Umbilical cord (tissue), 2 donors: ENCODE measurements at places on chromosomes 12 and 14.
A peak's percentile ranks its signal among the peaks of the same experiment; 100 is the strongest.

- no peak for DNase-seq
Measured at GRCh38 chr12:3772380-3772779, 19.5 kb upstream of the CRACR2A start.

DNA sequence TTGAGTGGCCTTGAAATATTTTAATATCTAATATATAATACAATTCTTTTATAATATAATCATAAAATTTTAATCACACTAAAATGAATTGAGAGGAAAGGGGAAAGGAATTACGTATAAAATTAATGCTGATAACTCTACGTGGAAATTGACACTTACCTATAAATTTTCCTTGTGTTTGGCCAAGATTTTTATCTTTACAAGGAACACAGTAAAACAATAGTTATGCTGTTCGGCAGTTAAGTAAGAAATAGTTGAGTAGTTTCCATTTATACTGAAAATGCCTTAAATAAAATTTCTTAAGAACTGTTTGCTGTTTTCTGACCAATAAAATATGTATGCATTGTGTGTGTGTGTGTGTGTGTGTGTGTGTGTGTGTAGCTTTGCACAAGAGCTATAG is 294.4 kb downstream of the LRFN5 start:
- DNase-seq = no peak

DNA sequence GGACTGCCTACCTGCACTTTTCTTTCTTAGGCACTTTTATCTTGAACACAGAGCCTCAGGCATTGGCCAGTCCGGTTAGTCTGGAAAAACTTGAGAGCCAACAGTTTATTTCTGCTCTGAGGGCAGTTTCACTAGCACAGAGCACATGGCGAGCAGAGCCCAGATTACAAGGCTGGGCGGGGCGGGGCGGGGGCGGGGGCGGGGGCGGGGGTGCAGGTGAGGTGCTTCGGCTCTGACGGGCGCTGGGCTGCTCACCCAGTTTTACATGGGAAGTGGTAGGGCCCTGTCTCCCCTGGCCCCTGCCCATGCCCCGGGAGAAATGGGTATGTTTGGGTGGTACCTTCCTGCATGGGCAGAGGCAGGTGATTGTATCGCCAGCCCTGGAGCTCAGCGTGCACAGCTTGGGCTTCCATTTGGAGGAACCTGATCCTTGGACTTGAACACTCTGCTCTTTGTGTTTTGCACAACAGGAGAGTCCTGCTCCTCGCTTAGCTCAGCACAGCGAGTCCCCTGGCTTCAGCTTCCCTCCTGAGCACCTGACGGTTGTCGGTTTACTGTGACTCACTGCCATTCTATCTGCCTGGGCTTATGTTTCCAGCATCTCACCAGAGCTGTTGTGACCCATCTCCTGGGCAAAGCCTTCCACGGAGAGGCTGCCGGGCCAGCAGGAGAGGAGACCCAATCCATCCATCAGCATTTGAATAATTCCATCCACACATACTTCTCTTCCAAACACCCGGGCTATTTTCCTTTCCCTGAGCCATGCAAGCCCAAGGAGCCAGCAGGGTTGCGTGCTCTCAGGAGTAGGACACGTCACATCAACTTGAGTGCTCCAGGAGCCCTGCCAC is 108.5 kb downstream of the ARF6 start:
- peak; percentile 26 for DNase-seq

GRCh38 chr12:130826151-130826801 is 12.8 kb downstream of the STX2 start:
- DNase-seq = no peak

DNA sequence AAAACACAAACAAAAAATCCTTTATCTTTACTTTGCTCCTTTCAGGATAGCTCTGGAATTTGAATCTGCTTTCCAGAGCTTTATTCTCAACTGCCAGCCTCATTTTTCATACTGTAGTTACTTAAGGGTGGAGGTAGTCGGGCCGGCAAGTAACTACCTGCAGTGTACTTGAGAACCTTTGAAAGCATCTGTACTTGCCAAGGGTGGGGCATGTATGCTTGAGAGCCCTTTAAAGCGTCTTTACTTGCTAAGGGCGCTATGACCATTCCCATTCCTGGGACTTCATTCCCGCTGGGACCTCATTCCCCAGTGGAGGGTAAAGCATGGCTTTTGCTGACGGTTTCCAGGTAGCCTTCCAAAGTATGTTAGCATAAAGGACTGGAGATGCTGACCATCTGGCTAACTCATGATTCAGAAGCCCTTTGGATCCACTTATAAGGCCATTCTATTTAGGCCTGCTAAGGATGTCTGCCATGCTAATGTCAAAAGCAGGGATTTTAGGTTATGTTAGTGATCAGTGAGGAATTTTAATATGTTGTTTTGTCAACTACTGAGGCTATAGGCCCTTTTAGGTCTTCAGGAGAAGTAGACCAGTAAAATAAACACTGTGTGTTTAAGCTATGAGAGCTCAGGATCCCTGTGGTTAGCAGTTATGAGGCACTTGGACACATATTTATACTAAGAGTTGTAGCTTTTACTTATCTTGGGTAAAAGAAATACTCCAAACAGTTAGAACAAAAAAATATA is 74.9 kb downstream of the CRADD start:
- DNase-seq = no peak

GRCh38 chr12:41339784-41340183 is 151.7 kb downstream of the PDZRN4 start:
- no peak for DNase-seq

DNA sequence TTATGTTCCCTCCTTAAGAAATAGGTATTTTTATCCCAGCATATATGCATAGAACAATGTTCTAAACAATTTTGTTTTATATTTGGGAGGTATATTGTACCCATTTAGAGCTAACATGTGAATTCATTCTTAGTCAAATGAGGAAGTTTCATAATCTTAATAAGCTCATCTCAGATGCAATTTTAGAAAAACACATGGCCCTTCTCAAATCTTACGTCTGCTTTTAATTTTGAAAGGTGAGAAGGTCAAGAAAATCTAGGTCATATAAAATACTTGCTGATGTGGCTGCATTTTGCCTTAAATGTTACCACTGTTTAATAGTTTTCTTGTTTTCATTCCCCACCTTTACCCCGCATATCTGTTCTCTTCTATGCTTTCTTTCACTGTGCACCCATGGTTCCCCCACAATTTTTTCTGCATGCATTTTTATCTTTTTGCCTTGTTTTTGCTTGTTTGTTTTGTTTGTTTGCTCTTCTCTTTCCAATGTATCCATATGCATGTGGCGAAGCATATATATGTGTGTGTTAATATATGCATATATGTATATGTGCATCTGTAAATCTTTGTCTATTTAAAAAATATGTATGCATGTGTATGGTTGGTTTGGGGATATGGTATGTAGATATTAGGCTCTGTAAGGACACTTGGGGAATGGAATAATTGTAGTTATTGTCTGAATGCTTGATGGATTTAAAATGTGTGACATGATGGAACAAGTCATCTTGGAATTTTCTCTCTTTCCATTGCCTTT is 317.1 kb downstream of the BCAT1 start:
- peak; percentile 15 for DNase-seq

GRCh38 chr12:131422744-131423143 is 288.1 kb upstream of the SFSWAP start:
- DNase-seq = no peak

GRCh38 chr12:84856156-84856900 is 56.3 kb downstream of the SLC6A15 start:
- DNase-seq = no peak

DNA sequence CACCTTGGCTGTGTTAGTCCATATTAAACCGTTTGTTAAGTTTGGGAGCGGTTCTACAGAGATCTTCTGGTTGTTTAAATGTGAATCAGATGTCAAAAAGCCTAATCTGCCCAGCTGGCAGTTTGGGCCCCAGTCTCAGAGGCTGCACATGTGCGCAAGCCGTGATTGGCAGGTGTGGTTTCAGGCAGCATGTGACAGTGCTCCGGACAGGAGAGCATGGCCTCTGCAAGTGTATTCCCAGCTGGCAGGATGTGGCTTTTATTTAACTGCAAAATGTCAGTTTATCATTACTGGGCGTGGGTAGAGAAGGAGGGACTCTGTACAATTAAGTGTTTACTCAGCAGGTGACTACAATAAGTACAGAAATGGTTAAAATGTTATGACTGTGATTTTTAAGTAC is 77.5 kb downstream of the PELI2 start:
- no peak for DNase-seq

DNA sequence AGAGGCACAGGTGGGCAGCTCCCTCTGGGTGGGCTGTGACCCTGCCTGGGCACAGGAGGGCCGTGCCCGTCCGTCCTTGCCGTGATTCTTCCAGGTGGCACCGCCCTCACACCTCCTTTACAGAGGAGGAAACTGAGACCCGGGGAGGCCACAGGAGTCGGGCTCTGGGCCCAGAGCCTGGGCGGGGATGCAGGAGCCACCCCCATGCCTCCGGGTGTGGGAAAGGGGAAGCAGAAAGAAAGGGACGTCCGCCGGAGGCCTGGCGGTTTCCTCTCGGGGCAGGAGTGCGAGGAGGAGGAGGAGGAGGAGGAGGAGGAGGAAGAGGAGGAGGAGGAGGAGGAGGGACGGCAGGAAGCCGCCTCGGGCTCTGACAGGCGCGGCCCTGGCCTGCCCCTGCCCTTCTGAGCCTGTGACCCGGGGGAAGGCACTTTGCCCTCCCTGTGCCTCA is 23.0 kb downstream of the SH2B3 start:
- no peak for DNase-seq

DNA sequence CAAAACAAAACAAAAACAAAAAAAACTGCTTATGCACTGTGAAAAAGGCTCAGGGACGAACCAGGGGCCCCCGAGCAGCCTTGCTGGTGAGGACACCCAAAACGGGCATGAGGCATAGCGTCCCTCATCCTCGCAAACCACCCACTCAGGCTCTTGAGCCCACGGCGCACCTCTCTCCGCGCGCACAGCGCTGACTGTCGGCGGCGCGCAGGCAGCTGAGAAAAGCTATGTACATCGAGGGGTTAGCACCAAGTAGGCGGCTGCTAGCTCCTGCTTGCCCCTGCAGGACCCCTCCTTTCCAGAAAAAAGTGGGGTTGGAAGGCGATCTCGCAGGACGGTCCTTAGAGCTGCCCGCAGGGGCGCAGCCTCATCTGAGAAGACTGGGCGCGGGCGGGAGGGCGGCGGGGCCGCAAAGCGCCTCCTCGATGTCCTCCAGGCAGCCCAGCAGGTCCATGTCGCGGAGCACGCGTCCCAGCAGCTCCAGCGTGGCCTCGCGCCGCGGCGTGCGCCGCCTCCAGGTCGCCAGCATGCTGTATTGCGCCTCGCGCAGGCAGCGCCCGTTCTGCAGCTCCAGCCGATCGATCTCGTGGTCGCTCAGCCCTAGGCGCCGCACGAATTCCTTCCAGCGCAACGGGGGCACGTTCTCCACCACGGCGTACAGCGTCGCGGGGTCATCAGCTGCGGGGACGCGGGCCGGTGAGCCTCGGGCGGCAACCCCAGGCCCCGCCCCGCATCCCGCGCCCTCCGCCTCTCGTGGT is 12.8 kb downstream of the TNFRSF1A start:
- no peak for DNase-seq

GRCh38 chr12:2417481-2418160 is 364.8 kb downstream of the CACNA1C start:
- peak; percentile 22 for DNase-seq

DNA sequence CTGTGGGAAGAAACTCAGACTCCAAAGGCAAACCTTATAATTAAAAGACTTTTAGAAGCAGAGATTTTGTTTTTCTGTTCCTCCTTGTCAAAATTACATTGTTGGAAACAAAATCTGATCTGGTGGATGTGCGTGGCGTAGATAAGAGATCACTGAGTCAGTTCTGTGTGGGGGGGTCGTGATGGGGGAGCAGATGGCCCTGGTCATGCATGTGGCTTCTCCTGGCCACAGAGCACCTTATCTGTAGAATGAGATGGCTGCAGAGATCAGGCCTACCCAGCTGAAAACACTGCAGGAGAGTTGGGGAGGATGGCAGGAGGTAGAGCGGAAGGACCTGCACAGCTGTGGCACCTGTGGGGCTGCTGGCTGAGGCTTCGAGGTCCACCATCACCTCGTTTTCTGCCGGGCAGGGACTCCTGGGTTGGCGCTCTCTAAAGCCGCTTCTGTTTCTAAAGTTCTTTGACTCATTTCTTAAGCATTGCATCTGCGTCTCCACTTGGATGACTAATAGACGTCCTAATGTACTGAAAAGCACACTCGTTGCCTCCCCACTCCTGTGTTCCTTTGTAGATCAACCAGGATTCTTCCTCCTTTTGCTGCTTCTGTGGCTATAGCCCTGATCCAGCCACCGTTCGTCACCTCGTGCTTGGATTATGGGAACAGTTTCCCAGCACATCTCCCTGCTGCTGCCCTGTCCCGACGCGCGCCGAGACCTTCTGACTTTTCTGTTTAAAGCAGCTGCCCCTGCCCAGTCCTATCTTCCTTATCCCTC is 93.4 kb downstream of the TSPAN9 start:
- peak; percentile 79 for DNase-seq

DNA sequence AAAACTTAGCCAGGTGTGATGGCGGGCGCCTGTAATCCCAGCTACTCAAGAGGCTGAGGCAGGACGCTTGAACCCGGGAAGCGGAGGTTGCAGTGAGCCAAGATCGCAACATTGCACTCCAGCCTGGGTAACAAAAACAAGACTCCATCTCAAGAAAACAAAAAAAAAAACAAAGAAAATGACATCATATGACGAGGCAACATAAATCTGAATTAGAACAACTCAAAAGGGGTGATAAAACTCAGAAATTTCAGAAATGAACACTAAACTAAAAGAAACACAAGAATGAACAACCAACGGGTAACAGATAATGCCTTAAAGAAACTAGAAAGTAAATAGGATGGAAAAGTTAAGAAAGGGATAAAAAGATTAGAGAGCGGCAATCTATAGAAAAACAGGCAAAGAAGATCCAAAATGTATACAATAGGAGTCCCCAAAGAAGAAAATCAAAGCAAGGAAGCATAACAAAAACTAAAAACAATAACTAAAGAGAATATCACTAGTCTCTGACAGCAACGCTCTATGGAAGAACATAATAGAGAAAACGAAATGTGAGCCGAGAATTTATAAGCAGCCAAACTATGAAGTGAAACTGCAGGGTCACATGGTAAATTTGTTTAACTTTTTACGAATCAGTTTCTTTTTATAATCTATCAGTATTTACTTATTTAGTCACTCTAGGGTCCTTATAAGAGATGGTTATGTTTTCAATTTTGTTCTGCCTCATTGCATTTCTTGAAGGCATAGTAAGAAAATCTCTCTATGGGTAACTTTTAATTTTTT is 45.7 kb downstream of the SPPL3 start:
- DNase-seq = no peak

- DNase-seq = no peak
Measured at GRCh38 chr12:75888874-75889613, 142.5 kb downstream of the PHLDA1 start.

DNA sequence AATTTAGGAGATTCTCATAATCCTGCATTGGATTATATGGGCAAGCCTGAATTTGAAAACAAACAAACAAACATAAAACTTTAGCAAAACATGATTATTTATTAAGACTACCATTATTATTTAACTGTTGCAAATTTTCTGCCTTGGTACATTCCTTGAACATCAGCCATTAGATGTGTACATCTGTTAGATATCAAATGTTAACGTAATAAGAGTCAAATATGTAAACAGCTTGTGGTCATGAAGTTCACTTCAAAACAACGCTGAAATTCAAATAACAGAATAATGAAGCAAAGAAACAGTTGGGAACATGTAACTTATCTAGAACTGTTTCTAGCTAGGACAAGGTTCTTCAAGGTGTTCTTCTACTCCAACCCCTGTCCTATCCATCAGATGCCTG is 14.3 kb upstream of the TMX1 start:
- DNase-seq = no peak
